ENCODE measurements at places on chromosomes 5 and 9.
A peak's percentile ranks its signal among the peaks of the same experiment; 100 is the strongest.

GRCh38 chr9:22740781-22741180, 294.2 kb downstream of the DMRTA1 start:
- DNase-seq: no peak
- no peaks in the 10 kb centered on the region for H3K27me3 ChIP-seq
- no peak overlapping the region for H3K27ac ChIP-seq
- no peaks in the 10 kb centered on the region for H3K36me3 ChIP-seq
- H3K4me3 ChIP-seq: no peak overlapping the region

DNA sequence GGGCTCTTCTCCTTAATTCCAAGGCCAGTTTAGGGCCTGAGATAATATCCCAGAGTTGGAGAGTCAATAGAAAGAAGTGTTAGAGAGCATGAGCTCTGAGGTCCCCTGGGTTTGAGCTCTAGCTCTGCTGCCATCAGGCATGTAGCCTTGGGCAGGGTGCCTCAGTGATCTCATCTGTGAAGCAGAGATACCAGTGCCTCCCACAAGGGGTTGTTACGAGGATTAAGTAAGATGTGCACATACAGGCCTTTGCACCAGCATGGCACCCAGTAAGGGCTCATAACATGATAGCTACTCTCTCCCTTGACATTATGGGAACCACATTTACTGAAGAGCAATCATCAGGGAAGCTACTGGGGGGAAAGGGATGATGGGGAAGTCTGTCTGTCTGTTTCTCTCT, 265.7 kb downstream of the HSPA4 start:
- H3K27ac ChIP-seq: no peak overlapping the region
- H3K27me3 ChIP-seq: no peaks in the 10 kb centered on the region
- no peaks in the 10 kb centered on the region for H3K36me3 ChIP-seq
- H3K4me1 ChIP-seq: peaks cover 18% of the 10 kb centered on the region
- DNase-seq: no peak

- no peaks in the 10 kb centered on the region for H3K36me3 ChIP-seq
- no peak overlapping the region for H3K4me3 ChIP-seq
- peaks cover 12% of the 10 kb centered on the region for H3K27me3 ChIP-seq
Measured at GRCh38 chr9:134937164-134937555, 19.4 kb upstream of the FCN1 start.

DNA sequence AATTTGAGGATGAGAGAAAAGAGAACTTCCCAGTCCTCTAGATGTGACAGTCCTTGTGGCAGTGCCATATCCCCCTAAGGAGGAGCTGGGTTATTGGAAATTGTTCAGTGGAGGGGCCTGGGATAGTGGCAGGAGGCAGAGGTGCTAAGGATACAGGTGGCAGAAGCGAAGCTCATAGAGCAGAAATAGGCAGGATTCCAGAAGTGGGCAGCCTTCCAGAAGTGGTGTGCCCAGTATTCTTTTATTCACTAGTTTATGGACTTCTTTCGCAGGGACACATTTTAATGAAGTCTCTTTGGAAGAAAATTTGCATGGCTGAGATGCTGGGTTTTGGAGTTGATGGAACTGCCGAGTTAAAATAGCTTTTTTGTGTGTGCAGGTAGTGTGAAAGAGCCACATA, 6.8 kb downstream of the PIK3R1 start:
- no peak overlapping the region for H3K27ac ChIP-seq
- no peak for DNase-seq
- H3K4me3 ChIP-seq: no peak overlapping the region
- H3K4me1 ChIP-seq: peaks cover 84% of the 10 kb centered on the region
- no peaks in the 10 kb centered on the region for H3K27me3 ChIP-seq
- H3K36me3 ChIP-seq: peaks cover 34% of the 10 kb centered on the region

DNA sequence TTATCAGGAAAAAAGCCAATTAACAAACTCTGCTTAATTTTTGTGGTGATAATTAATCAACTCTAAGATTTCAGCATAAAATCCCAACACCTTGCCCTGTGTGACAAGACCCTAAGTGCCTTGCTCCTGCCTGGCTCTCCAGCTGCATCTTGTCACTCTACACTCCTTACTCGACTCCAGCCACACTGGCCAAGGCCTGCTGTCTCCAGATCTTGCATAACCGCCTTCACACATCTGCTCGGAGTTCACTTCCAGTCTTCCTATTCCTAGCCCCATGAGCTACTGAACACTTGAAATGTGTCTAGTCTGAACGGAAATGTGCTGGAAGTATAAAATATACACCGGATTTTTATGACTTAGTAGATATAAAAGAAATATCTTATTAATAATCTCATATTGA, 259.6 kb downstream of the EPB41L4A start:
- H3K4me1 ChIP-seq: peaks cover 25% of the 10 kb centered on the region
- H3K27me3 ChIP-seq: peaks cover 9% of the 10 kb centered on the region
- H3K27ac ChIP-seq: no peak overlapping the region

DNA sequence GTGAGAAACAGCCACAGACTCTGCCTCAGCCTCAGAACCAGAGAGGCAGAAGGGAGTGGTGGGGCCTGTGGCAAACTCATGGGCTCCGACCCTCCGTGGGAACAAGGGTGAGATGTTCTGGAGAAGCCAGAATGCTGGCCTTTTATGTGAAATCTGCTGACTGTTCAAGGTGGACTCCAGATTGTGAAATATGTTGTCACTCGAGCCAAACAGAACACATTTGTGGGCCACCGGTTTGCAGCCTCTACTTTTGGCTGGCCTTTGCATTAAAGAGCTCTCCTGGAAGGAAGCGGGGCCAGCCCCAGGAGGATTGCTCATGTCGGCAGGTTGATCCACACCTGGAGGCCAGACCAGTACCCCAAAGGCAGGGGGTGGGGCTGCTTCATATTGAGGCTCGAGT, 62.4 kb downstream of the ERGIC1 start:
- H3K36me3 ChIP-seq: peaks cover 14% of the 10 kb centered on the region
- H3K27ac ChIP-seq: no peak overlapping the region
- no peaks in the 10 kb centered on the region for H3K27me3 ChIP-seq
- H3K4me1 ChIP-seq: peaks cover 8% of the 10 kb centered on the region
- no peak overlapping the region for H3K4me3 ChIP-seq

GRCh38 chr5:15715967-15716366, 216.0 kb downstream of the FBXL7 start:
- no peak overlapping the region for H3K4me3 ChIP-seq
- H3K27ac ChIP-seq: no peak overlapping the region
- no peaks in the 10 kb centered on the region for H3K27me3 ChIP-seq
- no peaks in the 10 kb centered on the region for H3K4me1 ChIP-seq
- DNase-seq: no peak
- no peaks in the 10 kb centered on the region for H3K36me3 ChIP-seq

GRCh38 chr5:1196562-1196961, 4.8 kb upstream of the SLC6A19 start:
- H3K36me3 ChIP-seq: no peaks in the 10 kb centered on the region
- no peak for DNase-seq
- no peaks in the 10 kb centered on the region for H3K4me1 ChIP-seq
- peaks cover 13% of the 10 kb centered on the region for H3K27me3 ChIP-seq

DNA sequence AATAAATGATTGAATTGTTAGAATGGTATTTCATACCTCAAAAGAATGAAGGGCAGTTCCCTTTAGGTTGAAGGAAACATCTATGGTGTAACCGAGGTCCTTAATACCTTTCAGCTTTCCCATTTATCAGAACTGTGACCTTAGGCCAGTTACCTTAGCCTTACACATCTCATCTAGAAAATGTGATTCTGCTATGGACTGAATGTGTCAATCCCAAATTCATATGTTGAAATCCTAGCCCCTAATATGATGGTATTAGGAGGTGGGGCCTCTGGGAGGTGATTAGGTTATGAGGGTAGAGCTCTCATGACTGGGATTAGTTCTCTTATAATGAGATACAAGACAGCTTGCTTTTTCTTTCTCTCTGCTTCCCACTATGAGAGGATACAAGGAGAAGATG, 441.9 kb downstream of the PLK2 start:
- no peaks in the 10 kb centered on the region for H3K36me3 ChIP-seq
- DNase-seq: no peak
- H3K4me3 ChIP-seq: no peak overlapping the region
- no peak overlapping the region for H3K27ac ChIP-seq
- no peaks in the 10 kb centered on the region for H3K27me3 ChIP-seq
- no peaks in the 10 kb centered on the region for H3K4me1 ChIP-seq

- H3K27ac ChIP-seq: peak overlapping the region; percentile 100
- no peaks in the 10 kb centered on the region for H3K27me3 ChIP-seq
- peaks cover 30% of the 10 kb centered on the region for H3K4me1 ChIP-seq
- DNase-seq: no peak
- H3K36me3 ChIP-seq: no peaks in the 10 kb centered on the region
Measured at GRCh38 chr5:43312076-43312661, 1.0 kb downstream of the HMGCS1 start.

DNA sequence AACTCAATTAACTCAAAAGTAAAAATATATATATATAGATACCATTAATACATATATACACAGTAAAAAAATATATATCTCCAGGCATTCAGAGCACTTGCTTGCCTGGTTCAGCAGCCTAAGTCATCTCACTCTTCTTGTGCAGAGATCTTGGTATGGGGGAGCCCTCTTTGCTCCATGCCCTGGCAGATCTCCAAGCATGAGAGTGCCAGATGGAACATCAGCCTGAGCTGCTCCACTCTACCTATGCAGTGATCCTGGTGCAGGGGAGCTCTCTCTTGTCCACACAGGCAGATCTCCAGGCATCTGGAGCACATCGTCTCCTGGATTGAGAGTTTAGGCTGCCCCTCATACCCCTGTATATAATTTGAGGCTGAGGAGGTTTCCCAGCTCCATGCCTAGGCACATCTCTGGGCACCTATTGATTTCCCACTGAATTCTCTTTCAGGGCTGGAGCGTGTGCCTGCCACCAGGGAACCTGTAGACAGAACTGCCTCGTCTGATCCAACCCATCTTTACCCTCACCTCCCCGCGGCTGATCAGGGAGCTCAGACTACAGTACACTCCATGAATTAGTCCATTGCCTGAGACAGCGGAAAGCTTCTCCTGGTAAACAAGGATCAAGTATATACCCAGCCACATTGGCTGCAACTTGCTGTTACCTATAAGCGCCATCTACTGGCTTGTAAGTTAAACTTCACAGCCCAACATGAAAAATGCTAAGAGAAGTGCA, 342.4 kb upstream of the GRIA1 start:
- no peaks in the 10 kb centered on the region for H3K36me3 ChIP-seq
- H3K4me1 ChIP-seq: no peaks in the 10 kb centered on the region
- no peak overlapping the region for H3K4me3 ChIP-seq
- no peak for DNase-seq
- no peak overlapping the region for H3K27ac ChIP-seq
- no peaks in the 10 kb centered on the region for H3K27me3 ChIP-seq

All from naive B cell (primary cell).